Fibroblast of lung (primary cell): ENCODE measurements at places on chromosomes 5 and 9. TPM values are rescaled to one million over a fixed set of nuclear protein-coding genes. Genes with fewer than 3 reads are reported as not detected.

GRCh38 chr5:174542471-174542870 lies 181.9 kb upstream of the MSX2 start:
- no peak for DNase-seq

- DNase-seq = no peak
These were observed 22.8 kb downstream of the PCDH1 start for GRCh38 chr5:141855265-141856036.

DNA sequence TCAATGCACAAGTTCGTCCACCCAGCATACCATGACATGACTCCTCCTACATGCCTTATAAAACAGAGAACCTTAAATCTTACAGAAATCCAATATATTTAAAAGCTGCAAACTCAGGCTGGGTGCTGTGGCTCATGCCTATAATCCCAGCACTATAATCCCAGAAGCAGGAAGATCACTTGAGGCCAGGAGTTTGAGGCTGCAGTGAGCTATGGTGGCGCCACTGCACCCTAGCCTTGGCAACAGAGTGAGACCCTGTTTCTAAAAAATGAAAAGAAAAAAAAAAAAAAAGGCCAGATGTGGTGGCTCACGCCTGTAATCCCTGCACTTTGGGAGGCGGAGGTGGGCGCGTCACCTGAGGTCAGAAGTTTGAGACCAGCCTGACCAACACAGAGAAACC lies 68.7 kb downstream of the MTMR12 start:
- DNase-seq = no peak

DNA sequence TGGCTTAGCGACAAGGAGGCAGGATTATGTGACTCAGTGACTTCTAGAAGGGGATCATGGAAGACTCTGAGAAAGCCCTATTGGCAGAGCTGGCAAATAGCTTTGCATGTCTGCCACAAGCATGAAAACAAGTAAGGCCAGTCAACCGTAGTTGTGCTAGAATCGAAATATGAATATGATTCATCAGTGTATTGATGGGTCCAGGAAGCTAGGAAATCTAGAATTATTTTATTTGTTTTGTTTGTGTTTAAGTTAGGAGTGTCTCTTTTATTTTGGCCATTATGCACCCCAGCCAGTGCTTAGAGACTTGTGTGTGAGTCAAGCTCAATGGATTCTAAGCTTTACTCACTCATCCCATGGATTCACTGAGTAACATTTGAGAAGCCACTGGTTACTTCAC lies 3.8 kb upstream of the ITGA2 start:
- no peak for DNase-seq

DNA sequence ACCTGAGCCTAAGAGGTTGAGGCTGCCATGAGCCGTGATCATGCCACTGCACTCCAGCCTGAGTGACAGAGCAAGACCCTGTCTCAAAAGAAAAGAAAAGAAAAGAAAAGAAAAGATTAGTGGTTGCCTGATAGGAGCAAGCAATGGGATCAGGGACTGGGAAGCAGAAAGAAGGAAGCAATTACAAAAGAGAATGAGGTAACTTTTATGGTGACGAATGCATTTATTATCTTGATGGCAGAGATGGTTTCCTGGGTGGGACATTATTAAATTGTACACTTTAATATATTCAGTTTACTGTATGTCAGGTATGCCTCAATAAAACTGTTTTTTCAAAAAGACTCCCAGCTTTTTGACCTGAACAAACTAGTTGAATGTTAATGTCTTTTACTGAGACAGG lies 7.5 kb upstream of the PFDN1 start:
- DNase-seq = no peak

GRCh38 chr9:125942125-125942524 lies 195.0 kb downstream of the PBX3 start:
- no peak for DNase-seq

DNA sequence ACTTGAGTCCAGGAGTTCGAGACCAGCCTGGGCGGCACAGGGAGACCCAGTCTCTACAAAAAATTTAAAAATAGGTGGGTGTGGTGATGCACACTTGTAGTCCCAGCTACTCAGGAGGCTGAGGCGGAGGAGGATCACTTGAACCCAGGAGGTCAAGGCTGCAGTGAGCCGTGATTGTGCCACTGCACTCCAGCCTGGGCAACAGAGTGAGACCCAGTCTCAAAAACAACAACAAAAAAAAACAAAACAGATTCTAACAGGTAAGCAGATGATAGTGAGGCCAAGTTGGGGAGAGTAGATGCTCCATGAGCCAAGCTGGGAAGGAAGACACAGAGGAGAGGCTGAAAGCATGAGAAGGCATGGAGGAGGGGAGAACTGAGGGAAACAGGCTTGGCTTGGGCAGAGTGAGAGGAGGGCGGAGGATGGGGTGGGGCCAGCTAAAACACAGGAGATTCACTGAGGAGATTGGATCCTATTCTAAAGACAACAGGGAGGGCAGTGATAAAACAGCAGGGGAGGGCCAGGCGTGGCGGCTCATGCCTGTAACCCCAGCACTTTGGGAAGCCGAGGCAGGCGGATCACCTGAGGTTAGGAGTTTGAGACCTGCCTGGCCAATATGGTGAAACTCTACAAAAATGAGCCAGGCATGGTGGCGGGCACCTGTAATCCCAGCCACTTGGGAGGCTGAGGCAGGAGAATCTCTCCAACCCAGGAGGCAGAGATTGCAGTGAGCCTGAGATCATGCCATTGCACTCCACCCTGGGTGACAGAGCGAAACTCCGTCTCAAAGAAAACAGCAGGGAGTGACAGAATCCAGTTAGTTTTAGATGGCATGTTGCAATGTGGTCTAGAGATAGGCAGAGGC lies 8.4 kb downstream of the RPS14 start:
- no peak for DNase-seq

- DNase-seq = no peak
These were observed 85.7 kb upstream of the GRIA1 start for GRCh38 chr5:153404747-153405146.

DNA sequence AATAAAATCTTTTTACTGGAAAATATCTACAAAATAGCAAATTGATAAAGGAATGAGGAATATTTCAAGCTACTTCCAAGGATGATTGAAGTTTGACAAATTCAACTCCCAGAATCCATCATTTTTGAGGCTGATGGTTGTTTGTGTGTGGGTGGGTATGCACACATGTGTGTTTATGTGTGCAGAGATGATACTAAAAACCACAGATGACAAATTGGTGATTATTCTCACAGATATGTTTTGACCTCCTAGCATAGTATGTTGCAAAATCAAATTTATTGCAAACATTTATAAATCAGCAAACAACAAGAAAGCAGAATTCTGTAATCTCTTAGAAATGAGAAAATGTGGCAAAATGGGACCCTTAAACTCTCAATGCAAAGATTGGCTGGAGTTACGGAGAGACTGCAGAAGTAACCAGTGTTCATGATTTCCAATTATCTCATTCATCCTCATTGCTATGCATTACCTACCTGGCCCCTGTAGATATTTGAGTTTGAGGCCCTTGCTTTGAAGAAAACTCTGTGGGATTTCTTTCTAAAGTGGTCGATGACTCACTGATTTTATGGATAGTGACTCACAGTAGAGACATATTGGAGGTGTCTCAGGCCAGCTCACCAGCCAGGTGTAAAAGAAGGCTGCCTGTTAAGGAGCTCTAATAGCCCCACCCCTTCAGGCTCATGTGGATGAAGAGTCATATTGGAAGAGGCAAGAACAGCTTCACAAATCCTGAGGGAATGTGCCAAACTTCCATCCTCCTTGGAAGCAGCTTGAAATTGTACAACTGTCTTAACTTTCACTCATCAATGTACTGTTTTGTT lies 44.6 kb upstream of the TMC1 start:
- DNase-seq = peak; percentile 90

- no peak for DNase-seq
These were observed 12.7 kb downstream of the MATR3 start for GRCh38 chr5:139306197-139306596.

GRCh38 chr9:113446323-113446740 lies 17.2 kb upstream of the RGS3 start:
- peak; percentile 31 for DNase-seq

CTNNAL1 gene
- polyA plus RNA-seq = 95.2 and 110 TPM in 2 replicates

LTC4S gene
- 0.32 and 0.78 TPM in 2 replicates for polyA plus RNA-seq

CDH12 gene
- polyA plus RNA-seq = 0.02 TPM in 1 of 2 replicates, not detected in the other

DIRAS2 gene
- polyA plus RNA-seq = 0.01 TPM in 2 replicates

SLC25A2 gene
- not detected in 2 replicates for polyA plus RNA-seq

LRRC19 gene
- not detected in 2 replicates for polyA plus RNA-seq
